ENCODE measurements at places on chromosomes 7 and 10.

DNA sequence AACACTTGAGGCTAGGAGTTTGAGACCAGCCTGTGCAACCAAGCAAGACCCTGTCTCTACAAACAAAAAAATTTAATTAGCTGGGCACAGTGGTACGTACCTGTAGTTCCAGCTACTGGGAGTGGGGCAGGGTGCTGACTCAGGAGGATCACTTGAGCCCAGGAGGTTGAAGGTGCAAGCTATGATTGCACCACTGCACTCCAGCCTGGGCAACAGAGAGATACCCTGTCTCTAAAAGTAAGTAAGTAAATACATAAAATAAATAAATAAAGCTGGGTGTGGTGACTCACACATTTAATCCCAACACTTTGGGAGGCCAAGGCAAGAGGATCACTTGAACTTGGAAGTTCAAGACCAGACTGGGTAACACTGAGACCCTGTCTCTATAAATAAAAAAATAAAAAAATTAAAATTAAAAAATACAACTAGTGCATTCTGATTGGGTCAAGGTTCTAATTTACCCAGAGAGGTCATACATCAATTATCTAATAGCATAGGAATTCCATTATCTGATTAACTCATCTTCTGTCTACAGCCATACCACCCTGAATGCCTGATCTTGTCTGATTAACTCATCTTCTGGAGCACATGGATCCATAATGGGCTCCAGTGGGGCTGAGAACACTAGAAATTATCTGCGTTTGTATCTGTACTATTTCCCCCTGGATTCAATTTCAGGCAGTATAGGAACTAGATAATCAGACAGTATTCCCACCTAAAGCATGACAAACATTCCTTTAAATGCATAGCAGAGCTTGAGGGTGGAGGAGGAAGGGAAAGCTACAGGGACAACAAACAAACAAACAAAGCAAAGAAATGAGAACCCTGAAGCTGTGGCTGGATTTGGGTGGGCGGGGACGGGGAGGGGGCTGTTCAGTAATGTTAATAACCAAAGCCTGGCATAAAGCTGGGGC is 21.0 kb upstream of the HILPDA start:
- no peak overlapping the region for H3K27ac ChIP-seq
- H3K27me3 ChIP-seq: peaks cover 2% of the 10 kb centered on the region
- H3K4me1 ChIP-seq: peaks cover 2% of the 10 kb centered on the region
- no peaks in the 10 kb centered on the region for H3K36me3 ChIP-seq
- DNase-seq: no peak

- H3K4me1 ChIP-seq: peaks cover under 1% of the 10 kb centered on the region
- DNase-seq: no peak
- no peak overlapping the region for H3K27ac ChIP-seq
- H3K36me3 ChIP-seq: peaks cover 6% of the 10 kb centered on the region
- H3K4me3 ChIP-seq: no peak overlapping the region
Observed at GRCh38 chr10:116038259-116038658, 234.7 kb downstream of the GFRA1 start.

GRCh38 chr7:129913428-129913827 is 39.3 kb downstream of the UBE2H start:
- no peak overlapping the region for H3K4me3 ChIP-seq
- H3K27ac ChIP-seq: no peak overlapping the region
- H3K27me3 ChIP-seq: peaks cover 5% of the 10 kb centered on the region
- DNase-seq: no peak

GRCh38 chr10:62665771-62666170 is 138.7 kb upstream of the ADO start:
- H3K4me3 ChIP-seq: no peak overlapping the region
- no peaks in the 10 kb centered on the region for H3K36me3 ChIP-seq
- no peak for DNase-seq
- peaks cover 3% of the 10 kb centered on the region for H3K27me3 ChIP-seq

GRCh38 chr10:54469587-54470323 is 331.3 kb downstream of the PCDH15 start:
- H3K27ac ChIP-seq: no peak overlapping the region
- no peak overlapping the region for H3K4me3 ChIP-seq
